ENCODE measurements at places on chromosomes 1 and 21.

DNA sequence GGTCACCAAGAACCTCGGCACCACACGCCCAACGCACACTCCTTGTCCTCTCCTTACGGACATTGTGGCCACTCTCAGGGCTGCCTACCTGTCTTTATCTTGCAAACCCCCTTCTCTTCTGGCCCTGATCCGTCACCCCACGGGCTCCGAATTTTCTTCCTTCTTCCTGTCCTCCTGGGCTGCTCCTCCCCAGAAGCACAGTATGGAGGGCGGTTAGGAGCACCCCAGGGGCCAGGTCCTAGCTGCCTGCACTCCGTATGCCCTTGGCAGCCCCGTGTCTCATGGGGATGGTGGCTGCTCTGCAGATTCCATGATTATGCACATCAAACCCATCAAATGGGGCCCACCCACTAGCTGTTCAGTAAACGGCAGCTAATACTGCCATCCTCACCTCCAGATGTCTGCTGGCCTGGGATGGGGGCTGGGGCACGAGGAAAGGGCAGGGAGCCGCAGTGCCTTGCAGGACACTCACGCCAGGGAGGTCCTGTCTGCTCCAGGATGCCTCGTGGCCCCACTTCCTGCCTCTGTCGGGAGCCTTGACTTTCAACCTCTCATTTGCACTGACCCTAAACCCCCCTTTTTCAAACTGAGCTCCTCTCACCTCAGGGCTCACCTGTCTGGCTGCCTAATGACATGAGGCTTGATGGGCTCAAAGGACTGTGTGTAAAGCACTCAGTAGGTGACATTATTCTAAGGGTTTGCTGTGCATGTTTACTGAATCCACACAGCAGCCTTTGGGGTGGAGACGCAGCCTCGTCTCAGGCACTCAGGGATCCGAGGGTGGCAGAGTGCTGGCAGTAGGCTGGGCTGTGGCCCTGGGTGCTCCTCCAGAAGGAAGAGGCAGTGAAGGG, 4.4 kb downstream of the TTC34 start:
- no peak for ATAC-seq

DNA sequence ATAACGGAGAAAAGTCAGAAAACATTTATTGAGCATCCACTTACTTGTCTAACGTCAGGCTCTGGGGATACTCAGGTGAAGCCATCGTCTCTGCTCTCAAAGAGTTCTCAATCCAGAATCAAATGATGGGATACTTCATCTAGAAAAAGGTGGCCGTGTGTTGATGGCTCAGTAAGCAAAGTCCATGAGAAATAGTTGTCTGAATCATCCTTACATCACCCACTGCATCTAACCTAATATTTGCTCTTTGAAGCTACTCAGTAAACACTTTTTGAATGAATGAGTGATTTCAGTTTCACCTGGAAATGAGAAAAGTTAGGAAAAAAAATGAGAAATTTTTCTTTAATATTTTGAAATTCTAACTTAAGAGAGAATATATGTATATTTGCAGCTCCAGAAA, 155.3 kb upstream of the PKN2 start:
- ATAC-seq = no peak

DNA sequence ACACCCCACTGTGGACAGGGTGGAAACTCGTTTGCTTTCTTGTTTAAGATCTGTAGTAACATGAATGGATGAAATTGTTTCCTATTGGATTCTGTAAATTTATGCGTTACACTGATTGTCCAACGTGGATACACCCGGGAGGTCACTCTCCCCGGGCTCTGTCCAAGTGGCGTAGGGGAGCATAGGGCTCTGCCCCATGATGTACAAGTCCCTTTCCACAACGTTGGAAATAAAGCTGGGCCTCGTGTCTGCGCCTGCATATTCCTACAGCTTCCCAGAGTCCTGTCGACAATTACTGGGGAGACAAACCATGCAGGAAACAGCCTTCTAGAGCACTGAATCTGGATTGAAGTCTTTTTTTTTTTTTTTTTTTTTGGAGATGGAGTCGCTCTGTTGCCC, 1.4 kb downstream of the RCC1 start:
- no peak for ATAC-seq

GRCh38 chr1:110346690-110347089, 7.5 kb downstream of the RBM15 start:
- ATAC-seq = peak; percentile 88
